Stimulated activated CD4-positive, alpha-beta T cell treated with anti-CD3 and anti-CD28 coated beads, Interleukin-15, amount 100 ng/mL, for 1 hour (primary cell): ENCODE measurements at places on chromosomes 12 and 14.

DNA sequence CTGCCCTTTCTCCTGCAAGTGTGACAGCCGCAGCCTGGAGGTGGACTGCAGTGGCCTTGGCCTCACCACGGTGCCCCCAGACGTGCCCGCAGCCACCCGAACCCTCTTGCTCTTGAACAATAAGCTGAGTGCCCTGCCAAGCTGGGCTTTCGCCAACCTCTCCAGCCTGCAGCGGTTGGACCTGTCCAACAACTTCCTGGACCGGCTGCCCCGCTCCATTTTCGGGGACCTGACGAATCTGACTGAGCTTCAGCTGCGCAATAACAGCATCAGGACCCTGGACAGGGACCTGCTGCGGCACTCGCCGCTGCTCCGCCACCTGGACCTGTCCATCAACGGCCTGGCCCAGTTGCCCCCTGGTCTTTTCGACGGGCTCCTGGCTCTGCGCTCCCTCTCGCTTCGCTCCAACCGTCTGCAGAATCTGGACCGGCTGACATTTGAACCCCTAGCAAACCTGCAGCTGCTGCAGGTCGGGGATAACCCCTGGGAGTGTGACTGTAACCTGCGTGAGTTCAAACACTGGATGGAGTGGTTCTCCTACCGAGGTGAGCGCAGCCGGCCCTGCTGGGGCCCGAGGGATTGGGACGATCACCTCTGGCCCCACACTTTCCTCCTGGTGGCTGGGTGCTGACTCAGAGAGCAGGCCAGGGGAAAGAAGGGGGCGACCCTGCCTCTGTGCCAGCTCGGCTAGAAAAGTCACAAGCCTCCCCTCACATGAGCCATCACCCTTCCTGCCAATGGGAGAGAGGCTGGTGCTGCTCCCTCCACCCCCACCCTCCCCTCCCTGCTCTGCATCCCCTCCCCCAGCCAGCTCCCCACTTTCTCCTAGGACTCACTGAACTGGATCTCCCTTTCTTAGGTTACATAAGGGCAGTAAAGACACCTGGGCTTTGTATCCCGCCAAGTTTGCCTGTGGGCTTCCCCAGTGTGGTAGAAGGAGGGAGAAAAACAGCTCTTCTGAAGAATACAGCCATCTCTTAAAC lies 10.9 kb downstream of the LRTM2 start:
- DNase-seq: no peak

DNA sequence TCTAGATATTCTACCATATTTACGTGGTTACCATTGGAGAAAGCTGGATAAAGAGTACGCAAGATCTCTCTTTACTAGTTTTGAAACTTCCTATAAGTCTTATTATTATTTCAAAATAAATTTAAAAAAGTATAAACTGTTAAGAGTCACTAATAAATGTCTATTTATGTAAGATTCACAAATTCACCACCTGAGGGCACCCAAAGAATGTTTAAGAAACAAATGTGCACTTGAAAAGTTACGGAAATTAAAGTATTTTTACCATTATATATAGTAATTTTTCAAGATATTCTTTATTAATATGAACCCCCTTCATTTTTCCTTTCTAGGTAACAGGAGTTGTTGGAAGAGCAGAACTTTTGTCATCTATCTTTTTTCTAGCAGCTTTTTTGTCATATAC lies 11.9 kb downstream of the TMTC3 start:
- DNase-seq: no peak

- DNase-seq: no peak
These were observed 186.8 kb downstream of the FUT8 start for GRCh38 chr14:65599375-65599774.

DNA sequence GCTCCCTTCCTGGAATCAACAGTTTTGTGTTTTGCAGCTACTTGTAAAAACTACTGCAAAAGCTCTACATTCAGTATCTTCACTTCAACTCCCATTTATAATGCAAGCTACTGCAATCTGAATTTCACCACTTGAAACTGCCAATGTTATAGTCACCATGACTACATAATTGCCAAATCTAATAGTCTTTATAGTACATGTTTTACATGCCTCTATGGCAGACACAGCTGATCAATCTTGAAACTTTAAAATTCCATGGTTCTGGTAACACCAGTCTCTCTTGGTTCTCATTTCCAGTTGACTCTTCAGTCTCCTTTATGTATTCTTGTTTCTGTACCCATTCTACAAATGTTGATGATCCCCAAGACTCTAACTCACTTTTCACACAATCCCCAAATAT lies 185.9 kb downstream of the MED13L start:
- no peak for DNase-seq

GRCh38 chr12:49540229-49541139 lies 1.7 kb downstream of the KCNH3 start:
- DNase-seq: no peak

DNA sequence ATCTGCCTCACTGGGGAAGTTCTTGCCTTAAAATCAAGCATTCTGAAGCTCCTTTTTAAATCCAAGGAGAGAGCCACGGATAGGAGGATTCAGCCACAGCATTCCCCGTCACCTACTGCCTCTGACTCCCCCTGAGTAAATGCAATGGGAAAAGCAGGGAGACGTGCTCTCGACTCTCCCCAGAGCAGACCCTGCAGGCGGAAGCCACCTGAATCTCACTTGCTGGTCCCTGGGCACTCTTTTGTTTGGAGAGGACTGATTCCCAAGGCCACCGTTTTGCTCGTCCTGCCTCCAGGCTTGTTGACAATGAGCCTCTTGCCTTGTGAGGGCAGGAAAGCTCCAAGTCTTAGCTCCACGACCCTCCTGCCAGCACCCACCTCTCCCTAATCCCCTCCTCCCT lies 204.5 kb downstream of the SLC15A4 start:
- DNase-seq: no peak
